Activated T-cell treated with anti-CD3 and anti-CD28 coated beads for 4 hours (primary cell): ENCODE measurements at places on chromosomes 7 and 10.

GRCh38 chr10:17101910-17102266 is 27.7 kb downstream of the CUBN start:
- DNase-seq, result no peak

GRCh38 chr10:133529576-133529946 is 2.4 kb downstream of the CYP2E1 start:
- no peak for DNase-seq

DNA sequence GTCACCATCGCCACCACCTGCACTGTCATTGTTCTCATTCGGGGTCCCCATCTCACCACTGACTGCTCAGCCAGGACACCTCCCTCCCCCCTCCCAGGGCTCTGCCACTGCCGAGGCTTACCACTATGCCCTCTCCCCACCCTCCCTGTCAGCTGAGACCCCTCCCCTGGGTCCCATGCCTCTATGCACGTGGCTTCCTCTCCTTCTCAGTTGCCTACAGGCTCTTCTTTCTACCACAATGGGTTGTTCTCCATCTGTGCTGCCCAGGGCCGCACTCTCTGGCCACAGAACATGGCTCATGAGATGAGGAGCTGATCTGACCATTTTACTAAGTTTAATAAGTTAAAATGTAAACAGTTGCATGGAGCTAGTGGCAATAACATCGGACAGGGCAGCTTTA is 16.1 kb upstream of the EN2 start:
- DNase-seq, result no peak

- DNase-seq, result no peak
These were observed 591.5 kb upstream of the ANKRD30A start for GRCh38 chr10:36533861-36534260.

DNA sequence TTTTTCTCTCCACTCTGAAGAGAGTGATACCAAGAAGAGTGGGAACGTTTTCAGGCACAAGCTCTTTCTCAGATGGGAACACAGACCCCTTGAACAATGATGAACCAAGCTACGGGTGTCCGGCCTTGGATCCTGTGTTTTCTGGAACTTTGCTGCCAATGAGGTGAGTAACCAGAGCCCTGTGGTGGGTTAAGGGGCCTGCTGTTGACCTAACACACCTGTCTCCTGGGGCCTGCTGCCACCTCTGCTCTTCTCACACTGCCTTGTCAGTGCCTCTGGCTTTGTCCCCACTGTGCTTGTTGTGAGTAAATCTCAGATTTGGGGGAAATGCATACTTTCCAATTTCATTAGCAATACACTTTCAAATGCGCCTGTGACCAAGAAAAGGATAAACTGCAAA is 1.4 kb upstream of the PKD1L1 start:
- DNase-seq, result no peak

DNA sequence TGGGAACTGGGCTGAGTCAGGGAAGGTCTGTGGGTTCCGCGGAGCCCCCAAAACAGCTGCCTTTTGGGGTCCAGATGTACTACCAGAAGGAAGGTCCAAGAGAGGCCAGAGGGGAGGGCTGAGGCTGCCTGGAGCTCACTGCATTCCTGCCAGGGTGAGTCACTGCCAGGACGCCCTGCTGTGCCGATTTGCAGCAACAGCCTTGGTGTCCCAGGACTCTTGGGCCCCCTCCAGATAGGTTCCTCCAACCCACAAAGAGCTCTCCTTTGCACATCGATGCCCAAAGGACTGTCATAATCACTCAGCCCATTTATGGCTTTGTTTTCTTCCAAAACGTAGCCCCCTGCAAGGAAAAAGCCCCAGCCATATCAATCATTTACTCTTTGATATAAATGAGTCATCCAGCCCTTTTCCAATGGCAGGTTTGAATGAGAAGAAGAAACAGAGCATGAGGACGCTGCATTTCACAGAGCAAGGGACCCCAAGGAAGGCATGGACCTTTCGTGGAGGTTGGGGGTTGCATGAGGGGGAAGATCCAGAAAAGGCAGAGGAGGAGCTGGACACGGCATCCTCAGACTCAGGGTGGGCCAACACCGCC is 32.2 kb upstream of the COL13A1 start:
- DNase-seq, result no peak

DNA sequence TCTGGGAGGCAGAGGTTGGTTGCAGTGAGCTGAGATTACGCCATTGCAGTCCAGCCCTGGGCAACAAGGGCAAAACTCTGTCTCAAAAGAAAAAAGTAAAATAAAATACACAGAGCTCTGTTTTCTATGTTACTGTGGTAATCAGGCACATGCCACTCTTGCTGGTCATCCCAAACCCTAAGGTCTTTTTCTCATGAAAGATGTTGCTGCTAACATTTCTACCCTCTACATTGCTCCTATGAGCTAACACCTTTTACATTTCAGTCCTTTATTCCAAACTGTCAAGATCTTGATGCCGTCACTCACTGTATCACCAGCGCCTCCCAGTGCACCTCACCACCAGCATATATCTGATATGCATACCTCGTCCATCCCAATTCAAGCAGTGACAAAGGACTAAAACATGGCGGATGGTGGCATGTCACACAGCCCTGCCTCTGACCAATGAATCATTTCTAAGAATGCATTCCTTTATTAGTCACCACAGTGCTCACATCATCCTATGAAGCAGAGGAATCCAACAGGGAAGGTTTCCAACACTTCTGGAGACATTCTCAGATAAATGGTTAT is 4.3 kb downstream of the DAGLB start:
- no peak for DNase-seq

DNA sequence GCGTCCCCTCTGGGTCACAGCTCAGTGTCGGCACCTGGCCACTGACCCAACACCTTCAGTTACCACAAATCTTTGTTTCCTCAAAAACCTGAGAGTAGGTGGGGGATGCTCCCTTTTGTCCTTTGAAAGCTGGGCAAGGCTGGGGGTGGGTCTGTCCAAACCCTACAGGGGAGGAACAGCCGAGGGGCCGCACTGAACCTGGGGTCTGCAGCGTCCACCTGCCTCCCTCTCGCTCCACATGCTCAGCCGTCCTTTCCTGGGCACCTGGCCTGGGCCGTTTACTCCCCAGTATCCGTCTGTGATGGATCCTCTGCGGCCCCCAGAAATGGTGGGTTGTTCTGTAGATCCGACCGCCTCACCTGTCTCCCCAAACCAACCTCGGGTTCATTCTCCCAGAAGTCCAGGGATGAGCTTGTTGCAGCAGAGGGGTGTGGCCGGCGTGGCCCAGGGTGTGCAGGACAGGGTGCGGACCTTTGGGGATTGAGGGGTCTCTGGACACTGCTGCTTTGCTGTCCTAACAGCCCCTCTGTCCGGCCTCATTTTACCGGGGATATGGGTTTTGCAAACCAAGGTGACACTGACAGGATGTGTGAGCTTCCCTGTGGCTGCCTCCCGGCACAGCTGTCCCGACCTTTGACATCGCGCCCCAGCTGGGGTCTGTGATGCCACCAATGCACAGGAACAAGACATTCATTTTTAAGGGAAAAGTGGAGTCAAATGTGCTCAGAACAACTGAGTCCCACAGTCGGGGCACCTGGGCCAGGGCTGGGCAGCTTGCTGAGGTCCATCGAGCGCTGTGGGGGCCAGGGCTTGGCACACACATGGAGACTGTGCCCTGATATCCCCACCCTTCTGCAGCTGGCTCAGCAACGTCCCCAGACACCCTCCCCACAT is 115.9 kb downstream of the VIPR2 start:
- no peak for DNase-seq

DNA sequence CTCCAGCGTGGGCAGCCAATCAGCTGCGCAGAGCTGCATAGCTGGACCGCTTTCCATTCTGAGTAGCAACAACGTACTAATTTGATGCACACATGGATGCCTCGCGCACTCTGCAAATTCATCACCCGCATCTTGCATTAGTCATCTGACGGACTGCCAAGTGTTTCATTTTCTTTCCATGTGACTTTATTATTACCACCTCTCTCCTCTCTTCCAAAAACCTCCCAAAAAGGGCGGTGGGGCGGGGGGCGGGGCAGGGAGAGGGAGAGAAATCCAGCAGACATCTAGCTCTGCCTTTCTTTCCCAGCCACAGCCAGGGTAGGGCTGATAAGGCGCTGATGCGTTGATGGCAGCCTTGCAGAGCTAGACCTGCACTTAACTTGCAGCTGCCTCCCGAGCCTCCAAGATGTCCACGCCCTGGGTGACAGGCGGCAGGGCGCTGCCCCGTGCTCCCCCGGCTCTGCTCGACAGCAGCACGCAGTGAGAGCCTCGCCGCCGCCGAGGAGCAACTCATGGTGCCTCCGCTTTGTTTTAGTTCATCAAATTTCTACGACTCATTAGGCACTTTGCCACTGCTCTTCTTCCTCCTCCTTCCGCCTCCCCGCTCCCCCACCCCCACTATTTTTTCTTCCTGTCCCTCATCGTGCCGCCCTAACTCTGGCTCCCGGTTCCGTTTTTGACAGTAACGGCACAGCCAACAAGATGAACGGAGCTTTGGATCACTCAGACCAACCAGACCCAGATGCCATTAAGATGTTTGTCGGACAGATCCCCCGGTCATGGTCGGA is 147.3 kb downstream of the CELF2 start:
- peak; percentile 51 for DNase-seq

GRCh38 chr7:54485044-54485443 is 57.1 kb upstream of the VSTM2A start:
- DNase-seq, result no peak

DNA sequence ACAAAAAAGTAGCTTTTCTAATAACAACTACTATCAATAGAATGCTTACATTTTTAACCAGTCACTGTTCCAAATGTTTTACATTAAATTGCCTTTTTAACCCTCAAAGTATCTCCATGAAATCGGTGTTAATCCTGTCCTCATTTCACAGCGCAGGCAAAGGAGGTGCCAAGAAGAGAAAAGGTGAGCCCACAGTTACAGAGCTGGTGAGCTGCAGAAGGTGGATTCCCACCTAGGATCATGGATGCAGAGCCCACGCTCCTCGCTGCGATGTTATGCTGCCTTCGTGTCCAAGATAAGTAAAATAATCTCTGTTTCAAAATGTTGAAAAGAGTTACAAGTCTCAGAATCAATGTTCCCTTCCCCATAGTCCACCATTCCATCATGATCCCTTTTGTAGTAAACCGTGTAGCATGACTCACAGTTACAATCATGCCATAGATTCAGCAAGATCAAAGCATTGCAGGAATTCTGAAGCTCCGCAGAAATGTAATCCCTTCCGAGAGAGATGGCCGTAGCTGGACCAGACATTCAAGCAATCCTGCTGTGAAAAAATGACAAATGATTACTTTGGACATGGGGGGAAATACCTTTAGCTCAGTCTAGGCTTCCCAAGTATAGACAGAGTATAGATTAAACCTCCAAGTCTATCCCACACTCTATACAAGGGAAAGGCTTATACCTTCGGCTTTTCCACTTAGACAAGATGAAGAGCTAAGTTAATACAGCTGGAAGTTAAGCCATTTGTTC is 394.7 kb upstream of the AKR1E2 start:
- no peak for DNase-seq

- no peak for DNase-seq
These were observed 22.3 kb downstream of the BCCIP start for GRCh38 chr10:125845617-125846016.
